ENCODE measurements at places on chromosomes 7 and 10.

- no peak for DNase-seq
These were observed 145.6 kb downstream of the RELN start for GRCh38 chr7:103843689-103844480.

GRCh38 chr7:70678621-70679251 lies 453.2 kb upstream of the GALNT17 start:
- no peak for DNase-seq

- no peak for DNase-seq
These were observed 155.4 kb downstream of the ZPBP start for GRCh38 chr7:49937608-49938007.

- DNase-seq, result no peak
These were observed 953.9 kb downstream of the TYW1 start for GRCh38 chr7:67950321-67951083.

- no peak for DNase-seq
These were observed 147.5 kb upstream of the RSU1 start for GRCh38 chr10:16964576-16965343.

- no peak for DNase-seq
These were observed 24.9 kb upstream of the ADO start for GRCh38 chr10:62779487-62780248.

DNA sequence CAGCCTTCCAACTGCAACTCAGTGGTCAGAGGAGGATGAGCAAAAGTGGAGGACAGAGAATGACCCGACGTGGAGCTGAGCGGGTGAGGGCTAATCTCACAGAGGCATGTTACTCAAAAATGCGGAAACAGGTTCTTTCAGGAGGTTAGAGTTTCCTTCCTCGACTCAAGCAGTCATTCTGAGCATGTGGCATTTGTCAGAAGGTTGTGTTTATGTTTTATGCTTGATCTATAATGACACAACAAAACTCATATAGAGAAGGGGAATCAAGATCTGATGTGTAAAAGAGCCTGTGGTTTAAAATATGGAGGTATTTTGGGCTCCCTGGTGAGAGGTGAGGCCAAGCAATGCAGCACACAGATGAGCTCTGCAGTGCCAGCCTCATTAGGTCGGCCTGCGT lies 311.4 kb downstream of the ADARB2 start:
- DNase-seq, result no peak

DNA sequence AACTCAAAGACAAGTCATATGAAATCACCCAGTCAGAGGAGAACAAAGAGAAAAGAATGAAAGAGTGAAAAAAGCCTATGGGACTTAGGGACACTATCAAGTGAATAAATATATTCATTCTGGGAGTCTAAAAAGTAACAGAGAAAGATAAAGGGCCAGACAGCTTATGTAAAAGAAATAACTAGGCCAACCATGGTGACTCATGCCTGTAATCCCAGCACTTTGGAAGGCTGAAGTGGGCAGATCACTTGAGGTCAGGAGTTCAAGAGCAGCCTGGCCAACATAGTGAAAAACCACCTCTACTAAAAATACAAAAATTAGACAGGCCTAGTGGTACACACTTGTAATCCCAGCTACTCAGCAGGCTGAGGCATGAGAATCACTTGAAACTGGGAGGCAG lies 154.7 kb upstream of the TMEM106B start:
- no peak for DNase-seq

DNA sequence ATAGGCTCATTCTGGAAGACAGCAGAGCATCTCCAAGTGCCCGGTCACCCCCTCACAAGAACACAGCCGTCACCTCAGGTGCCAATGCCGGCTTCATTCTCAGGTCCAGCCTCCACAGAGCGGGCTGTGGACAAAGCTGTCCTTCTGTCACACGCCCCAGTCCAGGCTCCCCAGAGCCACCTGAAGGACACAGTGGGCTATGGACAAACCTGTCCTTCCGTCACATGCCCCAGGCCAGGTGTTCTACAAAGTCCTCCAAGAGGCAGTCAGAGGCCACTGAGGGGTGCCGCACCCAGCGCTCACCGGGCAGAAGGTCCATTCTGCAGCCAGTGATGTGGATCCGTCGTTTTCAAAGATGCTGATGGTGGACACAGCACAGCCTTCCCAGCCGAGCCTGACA lies 173.2 kb upstream of the PPP2R2D start:
- no peak for DNase-seq

GRCh38 chr10:131959841-131960240 lies 21.9 kb downstream of the BNIP3 start:
- DNase-seq, result no peak

DNA sequence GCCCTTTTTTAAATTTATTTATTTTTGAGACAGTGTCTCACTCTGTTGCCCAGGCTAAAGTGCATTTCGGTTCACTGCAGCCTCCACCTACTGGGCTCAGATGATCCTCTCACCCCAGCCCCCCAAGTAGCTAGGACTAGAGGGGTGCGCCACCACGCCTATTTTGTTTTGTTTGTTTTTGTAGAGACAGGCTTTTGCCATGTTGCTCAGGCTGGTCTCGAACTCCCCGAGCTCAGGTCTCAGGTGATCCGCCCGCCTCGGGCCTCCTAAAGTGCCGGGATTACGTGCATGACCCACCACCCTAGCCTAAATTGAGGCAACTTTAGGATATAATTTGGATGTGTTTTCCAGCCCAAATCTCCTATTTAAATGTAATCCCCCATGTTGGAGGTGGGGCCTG lies 805 bp downstream of the ZNF736 start:
- DNase-seq, result no peak

GRCh38 chr7:38743899-38744298 lies 112.7 kb upstream of the AMPH start:
- DNase-seq, result no peak

DNA sequence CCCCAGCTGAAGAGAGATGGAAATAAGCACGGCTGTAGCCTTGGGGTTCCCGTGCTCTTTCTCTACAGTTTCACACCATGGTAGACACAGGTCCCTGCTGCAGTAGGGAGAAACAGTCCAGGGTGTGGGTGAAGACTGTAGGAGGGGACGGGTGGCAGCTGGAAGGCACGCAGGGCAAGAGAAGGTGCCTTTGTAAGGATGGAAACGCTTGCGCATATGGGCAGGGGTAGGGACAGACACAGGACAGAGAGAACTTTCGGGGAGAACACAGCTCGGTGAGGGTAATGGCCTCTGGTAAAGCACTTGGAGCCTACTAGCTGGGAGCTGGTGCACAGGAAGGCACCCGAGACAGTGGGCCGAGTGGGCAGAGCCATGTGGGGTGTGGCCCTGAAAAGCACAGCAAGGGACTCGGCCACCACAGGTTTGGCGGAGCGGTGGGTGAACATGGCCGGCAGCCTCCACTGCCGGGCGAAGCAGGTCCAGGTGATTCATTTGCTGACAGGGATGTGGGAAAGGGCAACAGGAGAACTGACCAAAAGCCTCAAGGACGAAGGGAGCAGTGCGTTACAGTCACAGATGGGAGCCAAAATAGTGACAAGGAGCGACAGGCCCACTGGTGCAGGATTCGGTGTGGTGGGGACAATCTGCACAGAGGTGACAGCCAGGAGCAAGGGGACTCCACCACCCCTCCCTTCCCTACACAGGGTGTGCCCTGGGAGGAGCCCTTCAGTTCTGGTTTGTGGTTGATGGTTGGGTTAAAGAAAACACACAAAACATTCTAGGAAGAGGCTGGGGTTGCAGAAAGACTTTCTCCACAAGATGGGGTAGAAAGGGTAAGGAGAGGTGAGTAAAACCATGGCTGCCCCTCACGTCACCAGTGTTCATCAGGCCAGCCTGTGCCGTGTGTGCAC lies 97.1 kb downstream of the VOPP1 start:
- no peak for DNase-seq

DNA sequence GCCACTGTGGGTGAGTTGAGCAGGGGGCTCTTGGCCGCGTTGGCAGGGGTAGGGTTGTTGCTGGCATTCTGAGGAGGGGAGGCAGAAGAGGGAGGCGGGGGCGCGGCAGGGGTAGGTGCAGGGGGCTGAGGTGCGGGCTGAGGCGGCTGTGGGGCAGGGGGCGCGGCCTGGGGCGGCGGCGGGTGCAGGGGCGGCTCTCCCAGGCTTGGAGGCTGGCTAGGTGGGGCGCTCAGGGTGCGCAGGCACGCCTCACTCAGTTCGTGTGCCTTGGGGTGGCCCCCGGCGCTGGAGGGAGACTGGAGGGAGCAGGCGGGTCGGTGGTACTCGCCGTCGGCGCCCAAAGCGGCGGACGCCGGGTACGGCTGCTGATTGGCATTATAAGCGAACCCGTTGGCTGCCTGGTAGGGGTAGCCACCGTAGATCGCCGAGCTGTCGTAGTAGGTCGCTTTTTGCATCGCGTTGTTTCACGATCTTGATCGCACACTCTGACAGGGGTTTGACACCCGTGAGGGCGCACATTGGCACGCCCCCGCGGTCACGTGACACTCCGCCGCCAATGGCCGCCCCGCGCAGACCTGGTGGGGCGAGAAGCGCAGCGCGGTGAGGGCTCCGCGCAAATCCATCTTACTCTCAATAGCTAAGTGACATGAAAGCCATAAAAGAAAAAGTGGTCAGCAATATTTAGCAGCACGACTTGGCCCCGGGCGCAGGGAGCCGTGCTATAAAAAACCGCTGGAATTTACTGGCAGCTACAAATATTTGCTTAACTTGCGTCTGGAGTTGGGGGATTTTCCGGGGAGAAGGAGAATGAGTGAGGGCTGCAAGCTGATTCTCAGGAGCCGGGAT lies 7.9 kb upstream of the HOXA2 start:
- no peak for DNase-seq

- no peak for DNase-seq
These were observed 39.0 kb downstream of the BZW2 start for GRCh38 chr7:16684935-16685334.

DNA sequence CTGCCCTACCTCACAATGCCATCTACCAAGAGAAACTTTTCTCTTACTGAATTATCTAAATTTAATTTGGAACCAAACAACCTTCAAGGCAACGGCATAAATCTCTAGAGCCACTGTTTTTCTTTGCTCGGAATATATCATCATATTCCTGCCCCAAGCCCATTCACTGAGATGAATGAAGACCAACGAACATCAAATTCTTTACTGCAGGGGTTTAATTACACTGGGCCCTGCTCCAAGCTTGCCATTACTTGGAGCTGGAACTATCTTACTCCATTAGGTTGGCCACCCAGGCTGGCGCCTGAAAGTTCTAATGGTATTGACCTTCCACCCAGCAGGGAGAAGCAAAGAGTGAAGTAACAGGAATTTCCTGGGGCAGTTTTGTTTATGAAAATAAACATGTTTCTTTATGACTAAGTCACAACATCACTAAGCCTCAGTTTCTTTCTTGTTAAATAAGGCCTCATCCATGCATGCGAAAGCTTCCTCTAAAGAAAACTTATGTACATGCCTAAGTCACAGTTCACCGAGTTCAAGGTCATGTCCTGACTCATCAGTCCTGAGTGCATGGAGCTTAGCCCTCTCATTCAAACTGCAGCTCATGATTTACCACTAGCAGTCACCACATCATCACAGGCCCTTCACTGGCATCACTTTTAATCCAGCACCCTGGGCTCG lies 42.1 kb upstream of the ANAPC16 start:
- no peak for DNase-seq

DNA sequence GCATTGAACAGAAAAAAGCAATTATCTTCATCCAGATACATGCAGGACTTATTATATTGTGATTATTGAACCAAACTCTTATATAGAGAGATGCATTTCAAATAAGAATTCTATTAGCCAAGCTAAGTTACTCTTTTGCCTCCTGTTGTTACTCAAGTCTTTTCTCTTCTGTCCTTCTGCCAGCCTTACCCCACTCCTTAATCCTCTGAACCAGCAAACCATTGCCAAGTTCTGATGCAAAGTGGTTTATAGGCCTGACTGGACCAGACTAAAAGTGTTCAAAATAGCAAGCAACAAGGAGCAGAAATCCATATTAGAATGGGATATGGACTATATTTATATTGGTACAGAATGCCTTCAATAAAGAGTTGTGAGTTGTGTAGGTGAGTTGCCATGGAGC lies 2.2 kb upstream of the SLC26A4 start:
- DNase-seq, result no peak

DNA sequence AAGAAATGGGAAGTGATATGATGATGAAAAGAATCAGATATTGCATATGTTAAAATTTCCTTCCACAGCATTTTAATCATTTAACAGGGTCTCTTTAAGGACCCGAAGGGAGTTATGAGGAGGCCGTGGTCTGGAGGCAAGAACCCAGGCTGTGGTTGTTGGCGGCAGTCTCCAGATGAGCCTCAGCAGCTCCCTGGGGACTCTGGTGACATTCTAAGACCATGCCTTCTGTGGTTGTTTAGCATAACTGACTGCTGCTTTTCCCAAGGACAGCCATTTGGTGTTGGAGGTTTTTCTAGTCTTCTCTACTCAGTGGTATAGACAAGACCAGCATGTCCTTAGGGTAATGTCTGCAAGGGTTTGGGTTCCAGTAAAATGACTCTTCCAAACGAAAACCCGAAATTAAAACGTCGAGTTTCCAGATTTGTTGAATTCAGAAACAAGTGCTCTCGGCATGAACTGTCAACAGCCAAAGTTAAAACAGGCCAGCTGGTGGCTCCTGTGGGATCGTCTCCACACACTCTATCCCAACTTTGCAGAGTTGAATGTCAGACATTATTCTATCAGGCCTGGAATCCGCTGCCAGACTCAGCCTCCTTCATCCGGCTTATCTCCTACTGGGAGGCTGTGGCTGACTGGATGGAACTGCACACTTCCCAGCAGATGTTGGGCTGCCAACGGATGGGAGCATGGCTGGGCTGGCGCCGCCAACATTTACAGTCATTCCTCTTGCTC lies 183.1 kb downstream of the TAX1BP1 start:
- DNase-seq, result no peak

DNA sequence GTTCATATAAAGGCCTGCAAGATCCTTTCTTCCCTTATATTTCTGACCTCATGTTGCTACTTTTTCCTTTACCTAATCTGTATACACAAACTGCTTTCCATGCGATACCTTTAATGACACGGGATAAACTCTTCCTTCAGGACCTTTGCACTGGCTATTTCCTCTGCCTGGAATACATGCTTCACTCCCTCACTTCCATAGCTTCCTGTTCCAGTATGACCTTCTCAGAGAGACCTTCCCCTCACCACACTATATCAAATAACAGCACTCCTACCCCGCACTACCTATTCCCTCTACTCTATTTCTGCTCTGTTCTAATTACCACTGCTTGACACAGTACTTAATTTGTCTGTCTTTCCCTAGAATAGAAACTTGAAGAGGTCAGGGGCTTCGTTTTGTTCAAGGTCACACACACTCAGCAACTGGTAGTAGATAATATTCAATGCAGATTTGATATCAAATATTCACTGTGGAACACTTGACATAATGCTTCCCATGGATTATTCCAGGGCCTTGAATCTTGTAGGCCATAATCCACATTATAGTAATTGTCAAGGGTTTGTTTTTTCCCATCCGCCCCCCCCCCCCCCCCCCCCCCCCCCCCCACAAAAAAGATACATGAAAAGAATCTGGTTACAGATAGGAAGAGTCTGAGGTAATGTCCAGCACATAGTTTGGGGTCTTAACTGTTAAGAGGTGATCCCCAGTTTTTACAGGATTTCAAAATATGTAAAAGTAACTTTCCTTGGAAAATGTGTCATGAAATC lies 11.1 kb downstream of the SYPL1 start:
- DNase-seq, result no peak
